ENCODE measurements at places on chromosomes 7 and 10. TPM values are rescaled to one million over a fixed set of nuclear protein-coding genes. Genes with fewer than 3 reads are reported as not detected.

IGF2BP3 gene
- 44.3 TPM for total RNA-seq

SCD gene
- 122 TPM for total RNA-seq

NKX1-2 gene
- total RNA-seq, result not detected

CHST3 gene
- total RNA-seq, result 10.3 TPM

CRYGN gene
- not detected for total RNA-seq

SLC39A12 gene
- total RNA-seq, result not detected

POMZP3 gene
- total RNA-seq, result 9.7 TPM

SPACDR gene
- total RNA-seq, result not detected

ALOX5 gene
- 0.08 TPM for total RNA-seq

C7orf57 gene
- total RNA-seq, result not detected

CLRN3 gene
- not detected for total RNA-seq

NODAL gene
- not detected for total RNA-seq

ITPRID1 gene
- not detected for total RNA-seq

RNF148 gene
- total RNA-seq, result not detected

IMMP2L gene
- total RNA-seq, result 8.4 TPM

C10orf67 gene
- not detected for total RNA-seq

RSU1 gene
- 35.7 TPM for total RNA-seq

LRRD1 gene
- 0.56 TPM for total RNA-seq

RASA4B gene
- 2.1 TPM for total RNA-seq

UNCX gene
- total RNA-seq, result not detected

VOPP1 gene
- total RNA-seq, result 43.1 TPM

GPR26 gene
- not detected for total RNA-seq

TEX36 gene
- total RNA-seq, result not detected

ZNF800 gene
- 19.0 TPM for total RNA-seq

INMT gene
- total RNA-seq, result 1.7 TPM

EPDR1 gene
- 11.4 TPM for total RNA-seq

ANKRD7 gene
- total RNA-seq, result 0.91 TPM
